C1 segment of cervical spinal cord (tissue), 14 donors: ENCODE measurements at places on chromosomes 6 and 20.

- no peak for DNase-seq
Observed at GRCh38 chr6:79631693-79632172, 604 bp downstream of the SH3BGRL2 start.

GRCh38 chr6:12628327-12628726 is 88.2 kb upstream of the PHACTR1 start:
- no peak for DNase-seq

GRCh38 chr6:56582236-56582635 is 60.5 kb downstream of the DST start:
- DNase-seq = no peak

GRCh38 chr6:70299456-70299855 is 3.4 kb downstream of the COL9A1 start:
- no peak for DNase-seq

DNA sequence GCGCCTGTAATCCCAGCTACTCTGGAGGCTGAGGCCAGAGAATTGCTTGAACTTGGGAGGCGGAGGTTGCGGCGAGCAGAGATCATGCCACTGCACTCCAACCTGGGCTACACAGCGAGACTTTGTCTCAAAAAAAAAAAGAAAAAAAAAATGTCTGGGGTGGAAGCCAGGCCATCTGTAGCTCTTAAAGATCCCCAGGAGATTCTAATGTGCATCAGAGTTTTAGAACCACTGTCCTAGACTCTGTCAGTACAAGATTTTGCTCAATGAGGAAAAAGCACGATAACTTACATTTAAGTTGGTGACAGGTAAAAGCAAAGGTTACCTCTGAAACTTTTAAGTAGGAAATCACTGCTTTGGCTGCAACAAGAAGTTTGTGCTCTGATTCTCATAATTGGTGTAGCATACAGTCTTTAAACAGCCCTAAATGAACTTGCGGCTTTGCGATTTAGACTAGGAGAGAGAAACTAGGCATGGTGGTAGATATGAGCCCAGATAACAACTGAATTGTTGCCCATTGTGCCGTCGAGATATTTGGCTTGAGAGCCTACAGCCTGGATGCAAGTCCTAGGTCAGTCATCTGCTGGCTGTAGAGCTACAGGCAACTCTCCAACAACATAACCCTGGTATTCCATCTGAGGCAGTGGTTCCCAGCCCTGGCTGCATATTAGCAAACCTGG is 67.2 kb downstream of the BACH2 start:
- DNase-seq = no peak

DNA sequence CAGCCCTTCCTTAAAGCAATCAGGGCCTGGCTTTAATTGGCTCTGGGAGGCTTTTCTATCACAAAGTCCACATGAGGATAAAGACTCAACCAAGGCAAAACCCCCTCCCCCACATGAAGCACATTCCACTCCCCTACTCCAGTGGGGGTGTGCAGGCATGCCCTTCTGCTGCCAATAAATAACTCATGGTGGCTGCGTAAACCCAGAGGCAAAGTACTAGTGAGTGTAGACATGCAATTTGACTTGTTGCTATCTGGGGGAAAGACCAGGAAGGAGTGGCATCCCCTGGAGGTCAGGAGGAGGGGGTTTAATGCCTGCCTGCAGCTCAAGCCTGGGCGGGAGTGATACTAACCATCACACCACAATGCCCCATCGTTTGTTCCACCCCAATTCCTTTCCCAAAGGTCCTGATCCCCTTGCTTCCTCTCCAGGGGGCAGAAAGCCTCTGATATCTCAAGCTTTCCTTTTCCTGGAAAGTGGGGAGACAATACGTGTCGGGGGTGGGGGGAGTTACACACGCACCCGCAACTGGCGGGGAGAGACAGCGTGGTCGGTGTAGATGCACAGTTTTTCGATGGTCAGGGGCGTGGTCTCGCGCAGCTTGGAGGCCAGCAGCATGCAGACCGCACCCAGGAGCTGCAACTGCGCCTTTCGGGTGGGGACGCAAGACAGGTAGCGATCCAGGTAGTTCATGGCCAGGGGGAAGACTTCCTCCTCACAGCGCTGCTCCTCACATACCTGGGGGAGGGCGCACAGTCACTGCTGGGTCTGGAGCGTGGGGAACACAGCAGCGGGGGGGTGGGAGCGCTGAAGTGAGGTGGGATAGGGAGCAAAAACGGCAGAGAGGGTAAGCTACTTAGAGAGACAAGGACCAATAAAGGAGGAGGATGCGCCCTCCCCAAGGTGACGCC is 1.5 kb downstream of the CCND3 start:
- DNase-seq = no peak

- no peak for DNase-seq
Observed at GRCh38 chr6:151761851-151762250, 45.6 kb upstream of the ESR1 start.

DNA sequence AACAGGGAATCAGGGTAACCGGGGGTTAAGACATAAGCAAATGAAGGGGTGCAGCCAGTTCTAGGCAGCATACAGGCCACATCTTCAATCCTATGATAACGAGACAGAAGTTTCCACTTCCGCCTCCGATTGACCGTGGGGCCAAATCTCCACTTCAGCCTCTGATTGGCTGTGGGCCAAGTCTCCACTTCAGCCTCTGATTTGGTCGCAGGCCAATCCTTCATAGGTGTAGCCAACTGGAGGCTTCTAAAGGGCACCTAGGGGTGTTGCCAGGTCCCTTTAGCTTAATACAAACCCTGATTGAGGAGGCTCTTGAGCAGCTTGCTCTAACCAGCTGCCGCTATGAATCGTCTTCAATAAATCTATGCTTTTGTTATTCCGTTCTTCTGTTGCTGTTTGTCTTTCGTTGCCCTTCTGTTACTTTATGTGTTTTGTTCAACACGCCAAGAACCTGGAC is 2.1 kb upstream of the ERGIC3 start:
- DNase-seq = no peak

GRCh38 chr20:52619101-52619500 is 353.1 kb upstream of the TSHZ2 start:
- no peak for DNase-seq

DNA sequence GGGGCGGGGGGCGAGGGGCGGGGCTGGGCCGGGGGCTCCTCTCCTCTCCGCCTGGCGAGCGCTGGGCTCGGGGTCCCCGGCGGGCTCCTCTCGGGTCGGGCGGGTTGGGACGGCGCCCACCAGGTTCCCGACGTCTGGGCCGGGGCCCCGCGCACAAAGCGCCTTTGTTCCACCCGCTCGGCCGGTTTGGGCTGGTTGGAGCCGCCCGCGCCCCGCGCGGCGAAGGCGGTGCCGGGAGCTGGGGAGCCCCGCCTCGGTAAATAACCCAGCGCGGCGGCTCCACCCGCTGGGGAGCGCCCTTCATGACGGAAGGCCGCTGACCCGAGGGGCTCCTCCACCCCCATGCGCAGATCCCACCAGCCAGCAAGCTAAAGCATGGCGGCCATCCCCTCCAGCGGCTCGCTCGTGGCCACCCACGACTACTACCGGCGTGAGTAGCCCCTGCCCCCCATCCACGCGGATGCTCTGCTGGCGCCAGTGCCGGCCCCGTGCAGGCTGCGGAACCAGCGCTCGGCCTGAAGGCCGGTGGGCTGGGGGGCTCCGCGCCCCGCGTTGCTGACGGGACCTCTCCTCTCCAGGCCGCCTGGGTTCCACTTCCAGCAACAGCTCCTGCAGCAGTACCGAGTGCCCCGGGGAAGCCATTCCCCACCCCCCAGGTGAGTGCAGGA is 503 bp downstream of the PPDPF start:
- no peak for DNase-seq

DNA sequence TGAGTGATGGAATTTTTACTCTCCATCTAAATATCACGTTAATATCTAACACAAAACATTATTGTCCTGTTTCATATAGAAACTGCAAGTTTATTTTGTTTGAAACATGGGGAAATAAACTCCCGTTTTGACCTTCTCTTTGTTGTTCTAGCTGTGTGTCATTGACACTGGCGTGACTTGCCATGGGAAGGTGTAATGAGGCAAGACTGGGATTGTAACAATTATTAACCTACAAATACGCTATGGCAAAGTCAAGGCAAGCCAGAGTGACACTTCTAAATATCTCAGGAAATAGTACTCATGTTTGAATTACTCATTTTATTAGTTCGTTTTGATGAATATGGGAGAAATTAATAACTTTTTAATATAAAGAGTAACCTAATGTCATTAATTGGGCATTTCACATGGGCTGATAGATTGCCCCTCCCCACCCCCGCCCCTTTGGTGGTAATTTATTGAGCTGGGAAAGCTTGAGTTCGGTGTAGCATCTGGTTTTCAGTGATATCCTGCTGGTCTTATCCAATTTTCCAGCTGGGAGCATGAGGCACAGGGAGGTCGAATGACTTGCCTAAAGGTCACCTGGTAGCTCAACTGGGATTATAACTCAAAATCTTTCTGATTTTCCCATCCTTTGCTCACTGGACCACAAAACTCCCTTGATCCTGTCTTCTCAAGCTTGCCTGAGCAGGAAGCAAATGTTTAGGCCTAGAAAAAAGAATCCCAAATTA is 380.6 kb upstream of the JAG1 start:
- DNase-seq = no peak

GRCh38 chr20:37095108-37095598 is 644 bp downstream of the RBL1 start:
- no peak for DNase-seq

DNA sequence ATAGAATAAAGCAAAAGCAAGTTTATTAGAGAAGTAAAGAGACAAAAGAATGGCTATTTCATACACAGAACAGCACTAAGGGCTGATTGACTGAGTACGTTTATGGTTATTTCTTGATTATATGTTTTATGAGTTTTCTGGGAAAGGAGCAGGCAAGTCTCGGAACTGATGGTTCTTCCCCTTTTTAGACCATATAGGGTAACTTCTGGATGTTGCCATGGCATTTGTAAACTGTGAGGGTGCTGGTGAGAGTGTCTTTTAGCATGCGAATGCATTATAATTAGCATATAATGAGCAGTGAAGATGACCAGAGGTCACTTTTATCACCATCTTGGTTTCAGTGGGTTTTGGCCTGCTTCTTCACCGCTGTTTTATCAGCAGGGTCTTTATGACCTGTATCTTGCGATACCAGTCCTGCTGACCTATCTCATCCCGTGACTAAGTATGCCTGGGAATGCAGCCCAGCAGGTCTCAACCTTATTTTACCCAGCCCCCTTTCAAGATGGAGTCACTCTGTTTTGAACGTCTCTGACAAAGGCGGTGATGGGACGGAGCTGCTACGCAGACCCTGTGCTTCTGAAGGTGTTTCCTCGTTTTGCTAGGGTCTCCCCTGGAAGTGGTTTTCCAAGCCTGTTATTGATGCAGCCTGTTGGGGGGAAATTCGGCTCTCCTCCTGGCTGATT is 45.4 kb upstream of the BMP6 start:
- no peak for DNase-seq

DNA sequence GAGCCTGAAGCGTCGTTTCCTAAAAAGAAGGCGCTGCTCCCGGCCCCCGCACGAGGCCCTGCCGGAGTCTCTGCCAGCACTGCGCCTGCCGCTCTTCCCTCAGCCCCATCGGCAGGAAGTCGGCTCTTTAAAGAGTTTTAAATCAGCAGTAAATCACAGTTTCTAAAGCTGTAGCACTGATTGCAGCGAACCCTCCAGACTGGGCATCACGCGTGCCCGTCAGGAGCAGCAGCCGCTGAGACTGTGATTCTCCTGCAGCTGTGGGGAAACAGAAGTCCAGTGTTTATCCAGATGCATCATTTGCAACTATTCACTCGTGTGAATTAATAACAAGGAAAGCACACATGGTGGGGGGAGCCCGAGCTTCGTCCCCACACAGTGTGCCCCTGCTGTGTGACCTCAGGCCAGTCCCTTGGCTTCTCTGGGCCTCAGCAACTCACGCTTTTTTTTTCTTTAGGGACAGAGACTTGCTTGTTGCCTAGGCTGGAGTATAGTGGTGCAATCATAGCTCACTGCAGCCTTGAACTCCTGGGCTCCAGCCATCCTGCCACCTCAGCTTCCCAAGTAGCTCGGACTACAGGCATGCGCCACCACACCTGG is 28.3 kb downstream of the DLL1 start:
- DNase-seq = peak; percentile 24

GRCh38 chr6:116371918-116372209 is 1.1 kb downstream of the DSE start:
- DNase-seq = no peak

- no peak for DNase-seq
Observed at GRCh38 chr20:25058051-25058846, at the start of gene ACSS1. ACSS1 (minus strand) TSS chr20:25058139; CDS start chr20:25058102, 37 bp downstream.

- DNase-seq = no peak
Observed at GRCh38 chr6:129946439-129947140, 71.8 kb upstream of the L3MBTL3 start.

DNA sequence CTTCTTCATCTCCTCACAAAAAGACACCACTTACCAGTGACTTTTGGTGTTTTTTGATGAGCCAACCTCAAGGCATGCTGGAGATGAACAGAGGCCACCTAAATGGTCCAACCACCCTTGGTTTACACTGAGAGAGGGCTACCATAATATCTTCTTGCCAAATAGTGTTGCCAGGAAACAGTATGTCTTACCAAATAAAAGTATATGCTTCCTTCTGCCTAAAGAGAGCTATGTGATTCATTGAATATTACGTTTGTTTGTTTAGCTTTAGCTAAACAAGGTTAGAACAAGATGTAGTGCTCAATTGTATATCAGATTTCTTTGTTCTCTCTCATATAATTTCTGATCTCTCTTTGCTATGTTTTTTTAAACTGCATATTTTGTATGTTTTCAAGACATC is 40.6 kb upstream of the BMP6 start:
- DNase-seq = no peak

GRCh38 chr6:98041921-98042320 is 758.9 kb upstream of the MMS22L start:
- no peak for DNase-seq

- peak; percentile 66 for DNase-seq
Observed at GRCh38 chr6:4021854-4022695, 56.9 kb downstream of the FAM217A start.

DNA sequence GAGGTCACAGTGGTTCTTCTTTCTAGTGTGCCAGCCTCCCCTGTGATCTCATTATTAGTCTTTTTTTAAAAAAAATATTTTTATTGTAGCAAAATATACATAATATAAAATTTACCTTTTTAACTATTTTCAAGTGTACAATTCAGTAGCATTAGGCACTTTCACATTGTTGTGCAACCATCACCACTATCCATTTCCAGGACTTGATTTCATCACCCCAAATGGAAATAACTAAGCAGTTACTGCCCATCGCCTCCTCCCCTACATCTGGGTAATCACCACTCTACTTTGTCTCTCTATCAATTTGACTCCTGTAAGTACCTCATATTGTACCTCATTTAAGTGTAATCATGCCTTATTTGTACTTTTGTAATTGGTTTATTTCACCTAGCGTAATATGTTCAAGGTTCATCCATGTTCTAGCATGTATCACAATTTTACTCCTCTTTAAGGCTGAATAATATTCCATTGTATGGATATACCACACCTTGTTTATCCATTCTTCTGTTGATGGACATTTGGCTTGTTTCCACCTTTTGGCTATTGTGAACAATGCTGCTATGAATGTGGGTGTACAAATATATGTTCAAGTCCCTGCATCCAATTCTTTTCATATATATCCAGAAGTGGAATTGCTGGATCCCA is 68.6 kb upstream of the FYN start:
- no peak for DNase-seq

- no peak for DNase-seq
Observed at GRCh38 chr6:167116109-167116837, 6.6 kb upstream of the CCR6 start.

- no peak for DNase-seq
Observed at GRCh38 chr20:33169176-33169794, 1.3 kb downstream of the BPIFA2 start.
